ENCODE measurements at places on chromosomes 3 and 15. TPM values are rescaled to one million over a fixed set of nuclear protein-coding genes. Genes with fewer than 3 reads are reported as not detected.

The GPR160 gene
- total RNA-seq: 23.3 TPM

The PLA2G4B gene
- 12.8 TPM for total RNA-seq

The CA12 gene
- total RNA-seq: 8.5 TPM

GRCh38 chr15:40506964-40507571 is 36.3 kb downstream of the CHST14 start:
- DNase-seq: peak; percentile 87

- DNase-seq: no peak
Observed at GRCh38 chr3:120394347-120394746, 45.2 kb upstream of the LRRC58 start.

Measured in lung (tissue), 17 donors.